Activated CD4-positive, CD25-positive, alpha-beta regulatory T cell treated with anti-CD3 and anti-CD28 coated beads, Interleukin-2, amount 50 U/mL, for 24 hours (primary cell): ENCODE measurements at places on chromosomes 1 and 21.

GRCh38 chr1:22862752-22863151 lies 109.9 kb downstream of the LACTBL1 start:
- ATAC-seq, result no peak

GRCh38 chr21:44780767-44781459 lies 20.7 kb downstream of the UBE2G2 start:
- ATAC-seq, result no peak

DNA sequence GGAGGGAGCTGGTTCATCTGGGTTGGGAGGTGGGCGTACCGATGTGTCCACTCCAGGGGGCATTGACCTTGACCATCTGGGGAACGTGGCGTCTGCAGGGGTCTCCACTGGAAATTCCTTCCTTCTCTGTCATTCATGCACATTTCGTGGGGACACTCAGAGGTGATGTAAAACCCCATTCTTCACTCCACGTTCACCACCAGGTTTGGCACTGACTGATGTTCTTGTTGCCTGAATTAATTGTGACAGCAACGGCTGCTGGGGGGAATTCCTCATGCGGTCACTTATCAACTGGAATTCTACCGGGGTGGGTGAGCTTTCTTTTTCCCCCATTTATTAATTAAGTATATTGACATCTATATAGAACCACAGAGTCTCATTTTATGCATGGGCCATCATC lies 18.1 kb upstream of the POFUT2 start:
- ATAC-seq, result no peak

DNA sequence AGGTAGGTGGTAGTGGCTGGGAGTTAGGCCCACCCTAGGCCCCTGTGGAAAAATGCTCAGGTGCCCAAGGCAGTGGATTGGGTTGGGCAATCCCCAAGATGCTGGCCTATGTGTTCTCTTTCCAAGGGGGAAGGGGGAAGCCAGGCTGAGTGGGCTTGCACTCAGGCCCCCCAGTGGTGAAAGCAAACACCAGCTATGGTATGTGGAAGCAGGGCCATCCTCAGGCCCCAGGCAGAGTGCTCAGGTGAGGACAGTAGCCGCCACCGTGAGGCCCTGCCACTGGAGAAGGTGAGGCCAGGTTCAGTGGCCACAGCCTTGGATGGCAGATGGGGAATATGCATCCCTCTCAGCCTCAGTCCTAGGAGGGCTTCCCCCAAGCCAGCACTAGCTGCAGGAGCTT lies 11.8 kb downstream of the LY9 start:
- no peak for ATAC-seq

DNA sequence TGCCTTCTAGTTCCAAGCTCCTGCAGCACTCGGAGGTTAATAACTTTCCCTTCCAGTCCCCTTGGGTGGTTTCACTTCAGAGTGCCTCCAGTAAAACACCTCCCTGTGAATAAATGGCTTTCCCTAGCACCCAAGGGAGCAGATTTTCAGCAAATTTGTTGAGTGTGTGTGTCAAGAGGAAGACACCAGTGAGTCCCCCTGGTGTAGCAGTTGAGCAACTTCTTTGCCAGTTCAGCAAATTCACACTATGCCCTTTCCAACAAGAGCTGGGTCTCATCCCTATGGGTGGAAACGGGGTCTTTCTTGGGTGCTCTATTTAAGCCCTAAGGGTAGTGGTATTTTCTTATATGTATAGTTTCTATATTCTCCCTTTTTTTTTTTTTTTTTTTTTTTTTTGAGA lies 806 bp upstream of the AADACL4 start:
- ATAC-seq, result no peak

GRCh38 chr1:166907763-166908162 lies 31.7 kb upstream of the TADA1 start:
- no peak for ATAC-seq

- no peak for ATAC-seq
Measured at GRCh38 chr1:66356605-66357004, 177.3 kb upstream of the SGIP1 start.

DNA sequence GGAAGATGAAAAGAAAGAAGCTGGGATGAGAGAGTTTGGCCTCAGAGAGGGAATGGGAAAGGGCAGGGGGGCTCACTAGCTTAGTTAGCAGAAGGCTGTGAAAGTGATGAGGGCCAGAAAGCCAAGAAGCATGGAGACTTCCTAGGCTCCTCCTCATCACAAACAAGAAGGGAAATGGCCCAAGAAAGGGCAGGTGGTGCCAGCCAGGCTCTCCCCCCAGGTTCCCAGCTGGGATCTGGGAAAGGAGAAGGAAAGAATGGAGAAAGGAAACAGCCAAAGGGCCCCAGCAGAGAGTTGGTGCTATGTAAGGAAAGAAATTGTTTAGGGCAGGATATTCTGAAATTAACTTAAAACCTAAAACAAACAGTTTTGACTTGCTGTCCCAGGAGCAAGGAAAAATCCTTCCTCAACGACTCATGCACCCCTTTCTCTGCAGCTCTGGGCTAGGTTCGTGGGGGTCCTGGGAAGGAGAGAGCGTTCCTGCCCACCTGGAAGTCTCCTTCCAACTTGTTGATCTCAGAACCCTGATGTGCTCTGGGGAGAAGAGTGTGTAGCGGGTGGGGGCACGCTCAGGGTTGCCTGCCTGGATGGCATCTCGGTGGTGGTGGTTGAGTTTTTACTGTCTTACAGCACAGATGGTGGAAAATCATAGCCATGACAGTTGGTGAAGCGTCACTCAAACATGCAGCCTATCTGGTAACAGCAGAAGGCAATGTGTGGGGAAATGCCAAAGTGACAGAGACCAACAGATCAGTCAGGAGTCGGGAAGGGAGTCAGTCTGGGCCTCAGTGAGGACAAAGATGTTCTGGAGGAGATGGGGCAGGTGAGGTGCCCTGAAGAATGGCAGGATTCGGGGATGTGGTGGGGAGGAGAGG lies 147.3 kb downstream of the CLIC6 start:
- no peak for ATAC-seq
